Sigmoid colon (tissue), 7 donors: ENCODE measurements at places on chromosomes 11 and 22. TPM values are rescaled to one million over a fixed set of nuclear protein-coding genes. Genes with fewer than 3 reads are reported as not detected.

DNA sequence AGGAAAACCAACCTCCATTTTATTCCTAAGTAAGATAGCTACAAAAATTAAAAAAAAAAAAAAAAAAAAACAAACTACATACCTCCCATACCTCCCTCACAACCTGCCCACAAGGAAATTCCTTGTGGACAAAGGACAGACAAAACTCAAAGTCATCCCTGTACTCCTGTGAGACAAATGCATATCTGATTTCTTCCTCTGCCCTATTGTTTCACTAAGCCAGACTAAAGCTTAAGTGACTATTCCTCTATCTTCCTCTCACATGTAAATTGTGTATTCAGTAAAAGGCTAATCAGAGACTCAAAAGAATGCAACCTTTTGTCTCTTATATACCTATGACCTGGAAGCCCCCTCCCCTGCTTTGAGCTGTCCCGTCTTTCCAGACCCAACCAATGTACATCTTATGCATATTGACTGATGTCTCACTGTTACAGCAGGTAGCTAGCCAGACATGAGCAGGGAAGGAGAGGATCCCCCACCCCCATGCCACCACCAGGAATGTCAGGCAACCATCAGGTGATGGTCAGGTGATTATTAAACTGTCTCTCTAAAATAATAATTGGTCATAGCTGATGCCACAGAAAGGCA lies 289.4 kb downstream of the SBF2 start:
- no peak overlapping the region for H3K27ac ChIP-seq
- no peaks in the 10 kb centered on the region for H3K36me3 ChIP-seq
- H3K4me1 ChIP-seq, result no peaks in the 10 kb centered on the region
- H3K27me3 ChIP-seq, result no peaks in the 10 kb centered on the region
- no peak overlapping the region for H3K4me3 ChIP-seq
- DNase-seq, result no peak

- H3K4me1 ChIP-seq, result no peaks in the 10 kb centered on the region
- H3K27ac ChIP-seq, result no peak overlapping the region
- DNase-seq, result no peak
- H3K27me3 ChIP-seq, result no peaks in the 10 kb centered on the region
These were observed 21.4 kb upstream of the CADM1 start for GRCh38 chr11:115525531-115526006.

DNA sequence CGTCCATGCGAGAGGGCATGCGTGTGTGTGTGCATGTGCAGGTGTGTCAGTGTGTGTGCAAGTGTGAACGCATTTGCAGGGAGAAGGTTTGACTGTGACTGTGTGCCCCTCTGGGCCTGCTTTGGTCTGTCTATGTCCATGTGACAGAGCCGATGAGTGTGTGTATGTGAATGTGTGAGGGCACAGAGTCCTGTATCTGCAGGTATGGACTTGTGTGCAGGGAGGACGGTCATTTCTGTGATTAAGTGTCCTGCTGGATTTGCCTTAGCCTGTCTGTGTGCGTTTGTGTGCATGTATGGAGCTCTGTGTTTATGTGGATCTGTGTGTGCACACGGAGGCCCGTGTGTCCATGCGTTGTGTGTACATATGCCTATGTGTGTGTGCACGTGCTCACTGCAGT lies 5.4 kb downstream of the EMID1 start:
- H3K27me3 ChIP-seq, result peaks cover 5% of the 10 kb centered on the region
- no peak for DNase-seq
- H3K4me1 ChIP-seq, result peaks cover 10% of the 10 kb centered on the region
- no peaks in the 10 kb centered on the region for H3K36me3 ChIP-seq

DNA sequence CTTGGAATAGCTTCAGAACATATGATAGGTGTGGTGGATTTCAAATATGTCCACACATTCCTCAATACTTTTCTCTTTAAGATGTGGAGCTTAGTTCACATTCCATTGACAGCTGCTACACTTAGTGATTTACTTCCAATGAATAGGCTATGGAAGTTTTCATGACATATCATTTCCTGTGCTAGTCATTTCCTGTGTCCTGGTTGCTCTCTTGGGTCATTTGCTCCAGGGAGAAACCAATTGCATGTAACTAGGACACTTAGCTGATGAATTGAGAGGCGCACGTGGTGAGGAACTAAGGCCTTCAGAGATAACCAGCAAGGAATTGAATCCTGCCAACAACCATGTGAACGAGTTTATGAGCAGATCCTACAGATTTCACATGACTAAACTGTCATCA lies 120.9 kb downstream of the SLC17A6 start:
- no peaks in the 10 kb centered on the region for H3K36me3 ChIP-seq
- no peak for DNase-seq
- no peaks in the 10 kb centered on the region for H3K27me3 ChIP-seq
- no peak overlapping the region for H3K27ac ChIP-seq
- H3K4me1 ChIP-seq, result no peaks in the 10 kb centered on the region

- peak within 1 kb of the TSS; percentile 99 for H3K27ac ChIP-seq
- H3K36me3 ChIP-seq, result peaks cover 22% of the 10 kb centered on the region
- peak within 1 kb of the TSS; percentile 74 for H3K4me3 ChIP-seq
- DNase-seq, result no peak
- peaks cover 32% of the 10 kb centered on the region for H3K4me1 ChIP-seq
These were observed at the start of gene DESI1 for GRCh38 chr22:41620589-41621098. Gene DESI1 (minus strand): TSS chr22:41621043. CDS start chr22:41620839, 204 bp downstream.

GRCh38 chr22:27624705-27625104 lies 176.9 kb downstream of the MN1 start:
- H3K27me3 ChIP-seq, result no peaks in the 10 kb centered on the region
- no peaks in the 10 kb centered on the region for H3K4me1 ChIP-seq
- H3K36me3 ChIP-seq, result no peaks in the 10 kb centered on the region
- no peak overlapping the region for H3K4me3 ChIP-seq

DNA sequence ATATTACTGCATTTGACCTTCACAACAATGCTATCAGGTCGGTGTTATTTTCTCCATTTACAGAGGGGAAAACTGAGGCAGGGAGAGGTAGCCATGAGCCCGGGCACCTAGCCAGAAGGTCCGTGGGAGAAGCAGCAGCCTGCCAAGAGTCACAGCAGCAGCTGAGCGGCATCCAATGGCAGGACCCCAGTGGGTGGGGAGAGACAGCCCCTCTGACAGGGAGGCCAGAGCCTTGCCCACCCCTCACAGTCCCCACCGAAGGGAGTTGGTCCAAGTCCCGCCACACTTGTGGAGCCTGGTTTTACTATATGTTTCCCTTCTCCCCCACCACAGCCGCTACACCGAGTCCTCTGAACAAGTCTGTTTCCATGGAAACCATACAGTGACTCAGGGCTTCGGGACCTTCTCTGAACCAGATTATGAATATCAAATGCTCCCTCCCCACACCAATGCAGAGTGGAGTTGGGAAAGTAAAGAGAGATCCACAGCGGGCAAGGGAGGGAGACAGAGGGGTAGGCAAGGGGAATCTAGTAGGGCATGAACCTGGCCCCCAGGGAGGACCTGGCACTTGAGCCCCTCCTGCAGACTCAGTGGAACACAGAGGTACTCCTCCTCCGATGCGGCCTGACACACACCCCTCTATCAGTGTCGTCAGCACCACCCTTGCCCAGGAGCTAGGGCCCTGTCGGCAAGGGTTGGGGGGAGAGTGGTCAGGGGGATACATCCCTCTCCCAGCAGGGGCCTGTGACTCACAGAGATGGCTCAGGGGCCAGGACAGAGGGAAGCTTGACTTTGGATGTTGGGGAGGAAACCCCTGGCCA lies 2.5 kb downstream of the CHST1 start:
- no peak overlapping the region for H3K4me3 ChIP-seq
- peak; percentile 57 for DNase-seq
- no peak overlapping the region for H3K27ac ChIP-seq
- peaks cover 38% of the 10 kb centered on the region for H3K27me3 ChIP-seq

- no peak overlapping the region for H3K27ac ChIP-seq
- DNase-seq, result no peak
- no peaks in the 10 kb centered on the region for H3K4me1 ChIP-seq
- no peaks in the 10 kb centered on the region for H3K27me3 ChIP-seq
- no peak overlapping the region for H3K4me3 ChIP-seq
These were observed 37.7 kb upstream of the FDX1 start for GRCh38 chr11:110392056-110392455.

Gene FAM180B
- 0.41 TPM for total RNA-seq

Gene PI4KA
- total RNA-seq, result 137 TPM

Gene LARGE2
- not detected for total RNA-seq

Gene NCR3LG1
- total RNA-seq, result 2.9 TPM

Gene OR51I2
- total RNA-seq, result not detected

Gene DAGLA
- total RNA-seq, result 1.8 TPM

Gene GUCD1
- 98.6 TPM for total RNA-seq

Gene MPEG1
- 11.7 TPM for total RNA-seq
